Non-pigmented ciliary epithelial cell (primary cell): ENCODE measurements at places on chromosomes 5 and 9.

GRCh38 chr9:5563417-5563815 lies 53.1 kb downstream of the PDCD1LG2 start:
- no peak for DNase-seq

- DNase-seq: no peak
These were observed 4.6 kb downstream of the TEX53 start for GRCh38 chr9:114652776-114653555.

DNA sequence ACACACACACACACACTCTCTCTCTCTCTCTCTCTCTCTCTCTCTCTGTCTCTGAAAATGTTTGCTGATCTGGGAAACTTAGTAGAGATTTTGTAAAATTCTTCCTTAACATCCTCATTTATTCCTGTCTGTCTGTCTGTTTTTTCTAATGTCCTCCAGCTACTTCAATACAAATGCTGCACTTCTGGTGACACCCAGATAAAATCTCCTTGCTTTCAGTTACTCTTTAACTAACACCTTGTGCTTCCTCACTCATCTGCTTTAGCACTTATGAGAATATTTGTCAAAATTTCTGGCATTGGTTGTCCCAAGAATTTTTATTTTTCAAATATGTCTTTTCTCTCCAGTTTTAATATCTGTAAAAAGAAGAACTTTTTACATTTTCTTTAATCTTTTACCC lies 35.0 kb upstream of the ARRDC3 start:
- DNase-seq: no peak

DNA sequence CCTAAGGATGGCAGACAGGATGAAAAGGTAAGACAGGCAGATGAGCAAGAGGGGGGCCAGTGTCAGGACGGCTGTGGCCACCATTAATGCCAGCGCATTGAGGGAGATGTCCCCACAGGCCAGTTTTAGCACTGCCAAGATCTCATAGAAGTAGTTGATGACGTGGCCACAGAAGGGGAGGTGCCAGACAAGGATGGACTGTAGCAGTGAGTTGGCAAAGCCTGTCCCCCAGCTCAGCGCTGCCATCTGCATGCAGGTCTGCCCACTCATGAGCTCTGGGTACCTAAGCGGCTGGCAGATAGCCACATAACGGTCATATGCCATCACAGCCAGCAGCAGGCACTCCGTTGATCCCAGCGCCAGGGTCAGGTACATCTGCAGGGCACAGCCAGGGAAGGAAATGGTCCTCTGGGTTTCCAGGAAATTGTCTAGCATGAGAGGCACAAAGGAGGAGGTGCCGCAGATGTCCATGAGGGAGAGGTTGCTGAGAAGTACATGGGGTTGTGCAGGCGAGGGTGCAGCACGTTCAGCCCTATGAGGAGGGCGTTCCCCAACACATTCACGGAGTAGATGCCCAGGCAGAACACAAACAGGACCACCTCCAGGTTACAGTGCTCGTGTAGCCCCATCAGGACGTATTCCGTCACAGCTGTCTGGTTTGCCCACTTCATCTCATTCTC lies 10.8 kb downstream of the OR13J1 start:
- no peak for DNase-seq

- DNase-seq: no peak
These were observed 224.4 kb downstream of the ROR2 start for GRCh38 chr9:91725651-91726050.
